ENCODE measurements at places on chromosomes 5 and 9.

DNA sequence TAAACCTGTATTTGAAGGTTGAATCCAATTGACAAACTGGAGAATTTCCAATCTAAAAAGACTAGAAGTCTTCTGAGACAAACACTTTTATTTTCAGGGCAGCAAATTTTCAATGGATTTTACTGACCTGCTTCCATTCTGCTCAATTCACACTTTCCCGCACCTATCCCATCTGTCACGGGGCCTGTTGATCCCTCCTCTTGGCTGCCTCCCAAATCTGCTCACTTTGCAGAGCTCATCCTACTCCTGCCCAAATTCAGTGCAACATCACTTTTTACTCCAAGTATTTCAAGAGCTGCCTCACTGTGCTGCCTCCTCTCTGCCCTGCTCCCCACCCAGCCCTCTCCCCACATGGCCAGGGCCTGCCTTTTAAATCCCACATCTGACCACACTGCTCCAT is 35.1 kb downstream of the GOLM1 start:
- DNase-seq, result no peak

DNA sequence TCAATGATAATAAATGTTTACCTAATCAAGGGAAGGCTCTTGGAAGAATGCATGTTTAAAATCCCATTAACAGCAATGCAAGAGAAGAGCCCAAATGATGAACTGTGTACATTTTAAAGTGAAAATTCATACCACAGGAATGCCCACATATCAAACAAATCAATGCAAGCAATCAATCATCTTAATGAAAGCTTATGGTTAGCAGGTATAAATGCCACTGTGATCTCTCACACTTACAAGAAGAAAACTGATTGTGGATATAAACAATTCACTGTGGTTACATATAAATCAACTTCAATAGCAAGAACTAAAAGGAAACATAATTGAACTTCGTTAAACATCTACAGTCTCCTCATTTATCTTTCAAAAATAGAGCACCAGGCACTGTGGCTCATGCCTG is 161.0 kb upstream of the RORB start:
- DNase-seq, result peak; percentile 1

DNA sequence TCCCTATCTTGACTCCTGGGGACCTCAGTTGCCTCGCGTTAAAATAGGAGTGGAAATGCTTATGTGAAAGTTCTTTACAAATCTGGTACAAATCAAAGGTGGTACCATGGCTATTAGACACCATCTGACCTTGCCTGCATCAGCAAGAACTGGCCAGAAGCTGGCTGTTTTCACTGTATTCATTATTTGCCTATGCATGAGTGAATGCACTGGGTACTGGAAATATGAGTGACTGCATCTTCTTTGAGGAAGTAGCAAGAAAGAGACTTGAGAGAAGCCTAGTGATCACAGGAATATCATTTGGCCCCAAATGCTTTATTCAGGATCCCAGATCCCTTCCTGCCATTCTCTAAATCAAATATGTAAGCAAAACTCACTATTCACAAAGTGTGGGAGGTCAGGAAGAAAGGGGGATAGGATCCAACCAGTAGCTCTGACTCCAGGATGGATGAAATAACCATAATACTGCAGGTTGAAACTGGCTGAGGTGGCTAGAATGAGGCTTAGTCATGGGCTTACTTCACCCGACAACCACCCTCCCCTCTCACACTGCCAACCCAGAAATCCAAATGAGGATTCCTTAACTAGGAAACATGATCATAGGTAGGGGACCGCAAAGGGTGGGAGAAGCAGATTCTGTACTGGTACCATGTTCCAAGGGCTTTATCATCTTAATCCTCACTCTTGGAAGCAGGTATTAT is 56.7 kb downstream of the FAM114A2 start:
- DNase-seq, result no peak

- DNase-seq, result peak; percentile 51
Observed at GRCh38 chr9:98550206-98550820, 158.4 kb downstream of the GABBR2 start.

- peak; percentile 64 for DNase-seq
Observed at GRCh38 chr5:179595916-179596315, 27.6 kb downstream of the HNRNPH1 start.
